ENCODE measurements at places on chromosomes 5 and 9.

DNA sequence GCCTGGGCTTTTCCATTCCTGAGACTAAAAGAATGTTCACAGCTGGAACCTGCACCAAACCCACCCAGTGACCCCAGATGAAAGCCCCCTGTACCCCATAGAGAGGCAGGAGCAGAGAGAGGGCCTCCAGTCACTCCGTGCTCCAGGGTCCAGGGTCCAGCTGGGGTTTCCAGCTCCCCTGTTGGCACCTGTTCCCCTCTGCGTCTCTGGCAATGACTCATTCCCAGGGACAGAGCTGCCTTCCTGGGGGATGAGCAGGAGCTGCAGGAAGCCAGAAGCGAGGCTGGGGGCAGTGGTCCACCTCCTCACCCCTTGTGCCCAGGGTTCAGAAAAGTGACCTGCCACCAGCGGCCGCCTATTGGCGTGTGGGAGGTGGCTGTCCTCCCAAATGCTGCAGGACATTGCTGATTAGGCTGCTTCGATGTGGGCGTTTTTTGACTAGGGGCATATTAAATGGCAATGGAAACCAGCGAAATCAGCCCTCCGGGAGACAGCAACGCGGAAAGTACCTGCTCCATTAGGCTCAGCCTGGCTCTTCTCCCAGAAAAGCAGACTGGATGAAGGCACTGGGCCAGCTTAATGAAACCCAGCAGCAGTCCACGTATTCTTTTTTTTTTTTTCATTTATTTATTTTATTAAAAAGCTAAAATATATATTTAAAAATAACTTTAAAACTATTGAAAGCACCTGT is 97.4 kb downstream of the DAP start:
- no peak for DNase-seq

DNA sequence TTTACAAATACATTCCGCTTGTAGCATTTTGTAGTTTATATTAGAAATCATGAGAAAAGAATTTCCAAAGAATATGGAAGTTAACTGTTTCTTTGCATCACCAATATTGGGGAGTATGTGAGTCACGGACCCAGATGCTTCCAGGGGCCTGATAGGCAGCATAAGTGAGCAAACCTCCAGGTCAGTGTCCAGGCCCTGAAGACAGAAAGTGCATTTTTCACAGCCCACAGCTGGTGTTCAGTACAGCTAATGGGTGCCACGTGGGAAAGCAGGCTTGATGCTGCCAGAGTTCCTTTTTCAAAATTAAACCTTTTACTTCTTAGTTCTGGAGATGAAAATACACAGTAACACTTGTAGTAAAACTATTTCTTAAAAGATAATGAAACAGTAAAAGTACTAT is 454.4 kb upstream of the ACTBL2 start:
- no peak for DNase-seq

- no peak for DNase-seq
Measured at GRCh38 chr5:54834121-54834842, 151.1 kb downstream of the ESM1 start.

GRCh38 chr5:35960328-35960727 is 21.9 kb upstream of the CAPSL start:
- no peak for DNase-seq

DNA sequence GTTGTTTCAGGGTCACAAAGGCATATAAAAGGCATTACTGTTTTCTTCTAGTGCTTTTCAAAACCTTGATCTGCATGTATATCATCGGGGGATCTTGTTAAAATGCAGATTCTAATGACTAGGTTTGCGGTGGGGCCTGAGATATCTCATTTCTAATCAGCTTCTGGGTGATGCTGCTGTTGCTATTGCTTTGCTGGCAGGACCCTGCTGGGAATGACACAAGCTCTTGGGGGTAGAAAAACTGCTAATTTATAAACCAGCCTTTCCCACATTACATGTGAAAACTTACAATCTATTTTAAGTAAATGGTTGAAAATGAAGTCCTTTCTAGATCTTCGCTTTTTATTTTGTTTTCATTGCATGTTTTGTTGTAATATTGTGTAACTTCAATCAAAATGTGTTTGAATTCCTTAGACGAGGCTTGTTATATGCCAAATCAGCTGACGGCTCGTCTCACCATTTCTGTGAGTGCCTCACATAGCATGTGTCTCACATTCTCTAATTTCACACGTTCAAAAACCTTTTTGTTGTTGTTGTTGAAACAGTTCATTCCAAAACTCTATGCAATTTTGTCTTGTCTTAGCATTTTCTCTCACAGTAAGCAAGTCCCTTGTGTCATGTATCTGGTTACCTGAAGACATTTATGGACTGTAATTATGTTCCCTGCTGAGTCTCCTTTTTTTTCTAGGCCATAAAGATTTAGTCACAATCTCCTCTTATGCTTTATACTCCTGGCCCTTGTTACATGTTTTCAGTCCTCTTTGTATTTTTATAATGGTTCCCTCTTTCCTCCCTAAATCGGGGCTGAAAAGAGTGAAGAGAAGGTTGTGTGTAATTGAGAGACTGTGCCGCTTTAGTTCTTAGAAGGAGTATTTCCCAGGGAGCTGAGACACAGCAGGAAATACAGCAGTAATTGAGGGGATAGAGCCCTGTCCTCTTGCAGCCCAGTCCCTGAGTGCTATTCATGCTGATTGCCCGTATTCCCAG is 521.0 kb upstream of the SEMA6A start:
- no peak for DNase-seq

GRCh38 chr5:107665036-107665570 is 5.6 kb downstream of the EFNA5 start:
- DNase-seq = no peak

DNA sequence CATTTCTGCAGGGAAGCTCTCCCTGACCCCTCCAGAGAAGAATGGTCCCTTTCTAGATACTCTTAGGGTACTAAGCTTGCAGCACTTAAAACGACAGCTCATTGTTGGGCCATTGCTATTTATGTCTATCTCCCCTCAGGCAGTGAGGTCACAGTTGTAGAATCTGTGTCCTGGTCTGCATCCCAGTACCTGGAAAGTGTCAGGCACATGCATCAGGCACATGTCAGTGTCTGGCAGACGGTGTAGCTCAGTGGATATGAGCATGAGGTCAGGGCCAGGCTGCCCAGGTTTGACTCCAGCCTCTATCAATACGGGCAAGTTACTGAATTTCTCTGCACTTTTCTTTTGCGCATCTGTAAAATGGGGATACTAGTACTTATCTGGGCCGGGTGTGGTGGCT is 22.2 kb upstream of the EEIG1 start:
- no peak for DNase-seq

- no peak for DNase-seq
Measured at GRCh38 chr5:172453986-172454357, 353 bp downstream of the SH3PXD2B start.

Data from Caco-2 (cell line).